ENCODE measurements at places on chromosomes 7 and 10.

GRCh38 chr10:29176845-29177832 lies 111.7 kb upstream of the LYZL1 start:
- no peak for DNase-seq

DNA sequence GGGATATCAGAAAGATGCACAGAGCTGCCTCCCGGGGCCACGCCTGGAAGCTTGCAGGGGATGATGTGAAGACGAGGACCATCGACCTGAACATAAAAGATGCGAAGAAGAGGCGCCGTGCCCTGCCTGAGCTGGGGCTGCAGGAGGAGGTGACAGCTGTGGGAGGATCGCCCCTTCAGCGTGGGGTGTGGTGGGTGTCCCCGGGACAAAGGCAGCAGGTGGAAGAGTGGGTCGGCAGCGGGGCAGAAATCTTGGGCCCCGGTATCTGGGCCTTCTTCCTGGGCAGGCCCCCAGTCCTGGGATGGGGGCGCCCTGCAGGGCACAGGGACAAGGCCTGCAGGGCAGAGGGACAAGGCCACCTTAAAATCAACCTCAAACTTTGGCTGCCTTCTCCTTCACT lies 134.9 kb downstream of the OR13A1 start:
- DNase-seq: no peak

DNA sequence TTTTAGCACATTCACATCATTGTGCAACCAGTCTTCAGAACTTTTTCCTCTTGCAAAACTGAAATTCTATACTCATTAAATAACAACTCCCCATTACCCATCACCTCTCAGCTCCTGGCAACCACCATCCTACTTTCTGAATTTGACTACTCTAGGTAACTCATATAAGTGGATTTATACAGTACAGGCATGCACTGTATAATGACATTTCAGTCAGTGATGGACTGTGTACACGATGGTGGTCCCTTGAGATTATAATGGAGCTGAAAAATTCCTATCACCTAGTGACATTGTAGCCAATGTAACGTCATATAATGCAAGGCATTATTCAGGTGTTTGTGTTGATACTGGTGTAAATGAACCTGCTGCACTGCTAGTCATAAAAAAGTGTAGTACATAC lies 60.1 kb downstream of the BTRC start:
- no peak for DNase-seq

DNA sequence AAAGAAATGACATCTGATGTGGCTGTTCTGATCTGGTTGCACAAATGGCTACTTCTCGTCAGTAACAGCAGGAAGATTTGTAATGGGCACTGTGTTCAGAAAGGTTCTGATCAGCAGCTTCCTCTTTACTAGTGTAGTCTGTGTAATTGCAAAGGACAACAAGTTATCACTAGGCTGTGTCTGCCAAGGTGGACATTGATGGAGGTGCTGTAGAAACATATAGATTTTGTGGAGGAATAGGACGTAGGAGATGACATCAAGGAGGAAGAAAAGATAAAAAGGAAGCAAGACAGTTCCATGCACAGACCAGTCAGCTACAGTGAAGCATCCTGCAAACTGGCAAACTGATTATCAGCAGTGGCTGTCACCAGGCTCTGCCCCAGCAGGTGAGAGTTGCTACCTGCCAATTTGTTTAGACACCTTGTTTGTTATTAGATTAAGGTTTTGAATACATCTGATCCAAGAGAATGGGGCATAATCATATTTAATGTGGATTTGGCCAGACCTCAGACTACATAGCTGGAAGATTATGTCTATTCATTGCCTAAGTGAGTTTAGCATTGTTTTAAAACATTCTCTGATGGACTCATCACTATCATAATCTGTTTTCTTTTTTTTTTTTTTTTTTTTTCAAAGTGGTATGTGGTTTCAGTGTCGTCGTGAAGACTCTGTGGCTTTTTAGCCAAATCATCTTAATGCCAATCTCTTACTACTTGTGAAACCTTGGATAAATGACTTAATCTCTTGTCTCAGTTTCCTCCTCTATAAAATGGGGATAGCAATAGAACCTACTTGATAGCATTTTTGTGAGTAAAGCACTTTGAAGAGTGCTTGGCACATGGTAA lies 417.9 kb upstream of the LRGUK start:
- DNase-seq: no peak

DNA sequence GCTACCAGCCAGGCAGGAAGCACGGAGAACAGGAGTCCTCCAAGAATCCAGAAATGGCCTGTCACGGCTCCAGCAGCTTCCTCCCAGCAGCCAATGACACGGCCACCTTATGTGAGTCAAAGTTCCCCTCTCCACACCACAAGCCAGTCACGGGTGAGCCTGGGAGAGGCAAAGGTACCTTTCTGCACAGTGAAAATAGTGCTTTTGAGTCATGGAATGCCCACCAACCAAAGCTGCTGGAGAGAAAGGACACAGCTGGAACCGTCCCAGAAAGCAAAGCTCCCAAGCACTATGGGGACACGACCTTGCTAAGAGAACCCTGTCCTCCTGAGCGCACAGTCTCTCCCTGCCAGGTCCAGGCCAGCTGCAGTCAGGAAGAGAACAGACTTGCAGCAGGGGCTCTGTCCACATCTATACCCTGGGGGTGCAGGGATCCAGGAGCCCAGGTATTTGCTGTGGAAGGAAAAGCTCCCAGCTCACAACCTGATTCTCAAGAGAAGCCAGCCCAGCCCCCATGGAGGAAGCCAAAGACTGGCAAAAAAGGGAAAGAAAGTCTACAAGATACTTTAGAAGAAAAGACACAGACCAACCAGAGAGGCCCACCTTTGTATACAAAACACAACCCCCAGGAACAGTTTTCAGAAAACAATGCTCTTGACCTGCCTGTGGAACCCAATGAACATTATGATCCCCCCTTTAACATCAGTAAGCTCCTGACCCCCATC lies 24.4 kb downstream of the C10orf71 start:
- DNase-seq: no peak

DNA sequence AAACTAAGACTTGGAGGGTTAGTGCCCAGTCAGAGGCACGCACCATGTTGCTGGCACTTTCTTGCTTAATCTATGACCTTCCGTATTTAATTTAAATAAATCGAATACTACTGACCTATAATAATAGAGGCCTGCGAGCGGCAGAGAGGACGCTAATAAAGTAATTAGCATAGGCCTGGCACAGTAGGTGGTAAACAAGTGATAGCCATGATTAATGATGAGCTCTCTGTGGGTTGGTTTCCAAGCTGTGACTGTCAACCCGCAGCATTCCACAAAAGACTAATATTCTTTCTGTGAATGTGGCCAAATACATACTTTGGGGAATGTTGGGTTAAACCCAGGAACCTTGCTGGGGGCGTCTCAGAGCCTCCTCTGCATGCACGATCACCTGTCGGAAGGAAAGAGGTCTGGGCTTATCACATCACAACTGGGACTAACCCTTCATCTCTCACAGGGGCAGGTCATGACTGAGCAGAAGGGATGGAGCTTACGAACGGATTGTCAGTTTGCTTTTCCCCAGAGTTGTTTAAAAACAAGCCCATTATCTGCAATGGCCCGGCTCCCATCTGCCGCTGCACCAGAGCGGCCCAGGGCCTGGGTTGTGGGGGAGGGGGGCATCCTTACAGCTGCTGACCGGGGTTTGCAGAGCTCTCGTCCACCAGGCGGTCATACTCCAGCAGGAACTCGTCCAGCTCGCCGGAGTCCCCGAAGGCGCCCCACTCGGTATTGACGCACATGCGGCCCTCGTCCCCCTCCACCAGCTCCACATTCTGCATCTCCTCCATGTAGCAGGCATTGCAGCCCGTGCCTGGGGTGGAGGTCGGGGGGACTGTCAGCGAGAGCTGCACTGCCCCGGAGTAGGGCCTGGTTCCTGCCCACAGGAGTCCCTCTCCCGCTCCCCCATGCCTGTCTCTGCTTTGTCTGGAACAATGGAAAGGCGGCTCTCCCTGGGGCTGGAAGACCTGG lies 6.2 kb upstream of the MYL7 start:
- DNase-seq: no peak

DNA sequence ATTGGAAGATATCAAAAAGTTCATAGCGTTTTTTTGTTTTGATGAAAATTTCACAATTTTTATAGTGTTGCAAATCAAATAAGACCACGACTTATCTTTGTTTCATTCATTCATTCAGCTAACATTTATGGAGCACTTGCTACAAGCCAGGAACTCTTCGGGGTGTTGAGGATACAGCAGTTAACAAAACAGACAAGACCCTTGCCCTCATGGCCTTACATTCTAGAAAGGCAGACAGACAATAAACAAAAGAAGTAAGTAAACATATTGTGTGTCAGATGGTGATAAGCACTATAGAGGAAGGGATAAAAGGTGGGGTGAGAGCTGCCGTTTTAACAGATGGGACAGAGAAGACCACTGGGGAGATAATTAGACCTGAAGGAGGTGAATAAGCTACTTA lies 41.6 kb upstream of the GSAP start:
- no peak for DNase-seq

DNA sequence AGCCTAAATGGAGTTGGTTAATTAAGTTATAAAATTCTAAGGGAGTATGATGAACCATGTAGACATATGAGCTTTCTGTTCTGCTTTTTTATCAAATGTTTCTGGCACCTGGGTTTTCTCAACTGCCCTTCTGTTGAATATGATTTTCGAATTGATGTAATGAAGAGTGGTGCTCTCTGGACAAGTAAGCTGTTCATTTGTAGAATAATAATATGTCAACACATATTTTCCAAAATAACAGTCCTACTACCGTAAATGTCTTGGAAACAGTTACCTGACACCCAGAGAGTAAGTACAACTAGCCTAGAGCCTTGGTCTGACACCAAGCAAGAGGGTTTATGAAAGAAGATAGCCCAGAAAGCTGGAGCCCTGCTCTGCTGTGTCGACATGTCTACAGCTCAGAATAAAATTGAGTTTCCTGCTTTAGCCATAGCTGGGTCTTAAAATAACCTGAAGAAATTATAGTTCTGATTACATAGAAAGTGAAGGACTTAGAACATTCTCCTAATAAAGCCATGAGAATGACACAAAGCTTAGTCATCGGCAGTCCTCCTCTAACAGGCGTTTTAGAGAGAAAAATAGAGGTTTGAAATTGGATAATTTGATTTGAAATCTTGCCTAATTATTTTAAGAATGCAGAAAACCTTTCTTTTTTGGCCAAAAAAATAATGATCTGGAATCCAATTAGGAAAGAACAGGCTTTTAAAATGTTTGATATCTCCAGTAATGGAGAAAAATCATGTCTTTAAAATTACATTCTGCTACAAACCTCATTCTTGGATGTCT lies 25.1 kb downstream of the HDAC9 start:
- no peak for DNase-seq

DNA sequence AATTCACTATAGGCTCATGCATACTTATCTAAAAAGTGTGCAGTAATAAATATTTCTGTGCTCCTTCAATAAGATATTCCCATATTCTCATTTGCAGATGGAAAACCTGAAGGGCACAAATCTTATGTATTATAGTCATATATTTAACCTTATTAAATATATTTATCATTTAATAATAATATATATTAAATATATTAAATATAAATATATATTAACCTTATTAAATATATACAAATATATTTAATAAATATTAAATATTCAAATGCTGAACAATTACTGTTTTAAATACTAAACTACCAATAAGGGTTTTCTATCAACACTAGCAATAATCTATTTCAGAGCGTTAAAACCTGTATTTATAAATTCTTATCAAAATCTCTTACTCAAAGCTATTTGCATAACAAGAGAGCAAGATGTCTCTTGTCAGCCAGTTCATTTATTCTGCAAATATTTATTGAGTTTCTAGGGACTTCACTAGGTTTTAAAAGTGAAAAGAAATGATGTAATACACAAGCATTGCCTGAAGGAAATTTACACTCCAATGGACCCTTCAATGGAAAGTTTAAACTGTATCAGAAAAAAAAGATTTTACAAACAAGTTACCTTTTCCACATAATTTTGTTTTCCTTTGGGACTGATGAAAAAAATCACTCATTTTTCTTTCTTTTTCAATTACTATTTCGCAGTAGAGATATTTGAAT lies 159.2 kb downstream of the AGMO start:
- DNase-seq: no peak

DNA sequence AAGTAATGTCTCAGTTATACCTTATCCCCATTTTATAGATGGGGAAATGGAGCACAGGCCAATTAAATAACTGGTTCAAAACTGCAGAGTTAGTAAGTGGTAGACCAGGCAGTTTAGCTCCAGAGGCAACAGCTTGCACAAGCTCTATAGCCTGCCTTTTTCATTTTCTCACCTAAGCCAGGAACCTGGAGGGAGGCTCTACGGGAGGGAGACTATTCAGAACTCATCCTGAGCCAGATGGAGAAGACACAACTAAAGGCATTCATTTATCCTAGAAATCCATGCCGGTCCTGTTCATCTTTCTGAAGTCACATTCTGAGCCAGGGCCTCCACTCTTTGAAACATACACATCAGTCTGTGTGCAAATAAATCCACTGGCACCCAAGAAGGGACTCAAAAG lies 103.2 kb downstream of the CALN1 start:
- DNase-seq: no peak

GRCh38 chr10:114291516-114291915 lies 52.5 kb downstream of the VWA2 start:
- no peak for DNase-seq

- no peak for DNase-seq
Observed at GRCh38 chr7:150511048-150511447, 3.6 kb upstream of the GIMAP7 start.

- DNase-seq: no peak
Observed at GRCh38 chr7:2732959-2733584, 45.1 kb downstream of the AMZ1 start.

DNA sequence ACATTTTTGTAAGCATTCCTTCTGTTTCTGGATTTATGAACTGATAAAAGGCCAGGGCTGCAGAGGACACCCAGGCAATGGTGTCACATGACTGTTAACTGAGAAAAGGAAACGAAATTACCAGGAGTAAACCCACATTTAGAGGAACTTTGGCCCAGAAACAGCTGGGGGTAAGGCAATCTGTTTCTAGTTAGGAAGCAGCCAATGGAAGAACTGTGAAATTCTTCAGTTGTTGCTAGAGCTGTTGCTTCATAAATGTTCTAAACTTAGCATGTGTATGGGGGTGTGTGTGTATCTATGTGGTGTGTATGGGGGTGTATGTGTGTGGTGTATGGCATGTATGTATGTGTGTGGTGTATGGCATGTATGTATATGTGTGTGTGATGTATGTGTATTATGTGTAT lies 11.8 kb upstream of the PDCD4 start:
- no peak for DNase-seq

- DNase-seq: no peak
Observed at GRCh38 chr7:116984917-116985316, 31.6 kb downstream of the ST7 start.

All from stimulated activated CD8-positive, alpha-beta memory T cell treated with anti-CD3 and anti-CD28 coated beads, Interleukin-15, amount 100 ng/mL, for 4 hours (primary cell).